Purkinje cell (primary cell): ENCODE measurements at places on chromosomes 4 and X. TPM values are rescaled to one million over a fixed set of nuclear protein-coding genes. Genes with fewer than 3 reads are reported as not detected.

RRH gene
- polyA plus RNA-seq, result 0.38 and 0.89 TPM in 2 replicates

SSX4B gene
- polyA plus RNA-seq, result not detected in 2 replicates

KLKB1 gene
- polyA plus RNA-seq, result 0.43 and 2.2 TPM in 2 replicates

RAI2 gene
- 0.73 and 1.9 TPM in 2 replicates for polyA plus RNA-seq
